ENCODE measurements at places on chromosomes 6 and 20.

DNA sequence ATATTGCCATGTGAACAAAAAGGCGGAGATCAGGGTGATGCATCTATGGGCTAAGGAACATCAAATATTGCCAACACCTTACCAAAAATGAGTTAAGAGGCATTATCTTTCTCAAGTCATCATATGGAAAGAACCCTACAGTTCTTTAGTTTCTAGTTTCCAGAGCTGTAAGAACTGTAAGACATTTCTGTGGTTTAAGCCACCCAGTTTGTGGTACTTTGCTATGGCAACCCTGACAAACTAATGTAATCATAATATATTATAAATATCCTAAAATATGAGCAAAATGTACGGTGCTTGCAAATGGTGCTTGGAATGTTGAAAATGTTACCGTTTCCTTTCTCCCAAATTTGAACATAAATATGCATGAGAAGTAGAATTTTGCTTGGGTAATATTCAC, 349.6 kb downstream of the PHF3 start:
- DNase-seq, result no peak

DNA sequence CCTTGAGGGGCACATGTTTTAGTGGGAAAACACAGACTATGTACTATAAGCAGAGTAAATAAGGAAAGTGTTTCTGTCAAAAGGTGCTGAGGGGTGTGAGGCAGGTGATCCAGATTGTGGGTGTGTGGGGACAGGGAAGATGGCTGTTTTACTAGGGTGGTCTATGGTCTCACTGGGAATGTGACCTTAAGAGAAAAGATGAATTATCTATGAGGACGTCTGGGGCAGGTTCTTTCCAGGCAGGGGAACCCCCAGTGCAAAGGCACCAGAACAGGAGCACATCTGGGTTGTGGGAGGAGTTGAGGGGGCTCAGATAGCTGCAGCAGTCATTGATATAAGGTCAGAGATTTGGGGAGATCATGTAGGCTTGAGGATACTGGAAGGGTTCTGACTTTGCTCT, 18.2 kb upstream of the POLR1H start:
- DNase-seq, result no peak

GRCh38 chr6:69812746-69813427, 16.1 kb upstream of the LMBRD1 start:
- DNase-seq, result no peak

DNA sequence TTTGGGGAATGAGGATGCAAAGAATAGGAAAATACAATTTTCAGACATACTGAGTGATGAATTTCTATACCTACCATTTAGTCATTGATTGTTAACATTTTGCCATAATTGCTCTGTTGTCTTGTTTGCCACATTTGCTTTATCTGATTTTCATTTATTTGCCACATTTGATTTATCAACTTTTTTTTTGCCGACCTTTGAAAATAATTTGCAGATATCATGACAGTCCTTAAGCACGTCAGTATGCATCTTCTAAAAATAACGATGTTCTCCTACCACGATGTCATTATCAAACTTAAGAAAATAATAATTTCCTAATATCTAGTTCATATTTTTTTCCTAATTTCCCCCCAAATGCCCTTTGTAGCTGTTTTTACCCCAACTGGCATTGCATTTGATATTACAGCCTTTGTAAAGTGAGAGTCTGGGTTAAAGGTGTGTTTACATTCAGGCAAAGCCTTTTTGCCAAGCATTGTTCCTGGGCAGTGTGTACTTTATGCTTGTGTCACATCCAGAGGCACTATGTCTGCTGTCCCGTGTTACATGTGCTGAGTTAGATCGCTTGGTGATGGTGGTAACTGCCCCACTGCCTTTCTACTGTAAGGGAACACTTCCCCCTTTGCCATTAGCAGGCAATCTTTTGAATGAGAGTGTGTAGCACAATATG, 26.4 kb downstream of the SEC23B start:
- no peak for DNase-seq

GRCh38 chr6:144248476-144249301, 36.4 kb upstream of the UTRN start:
- no peak for DNase-seq

GRCh38 chr6:110813338-110814101, 1.7 kb downstream of the CDK19 start:
- DNase-seq, result peak; percentile 33

DNA sequence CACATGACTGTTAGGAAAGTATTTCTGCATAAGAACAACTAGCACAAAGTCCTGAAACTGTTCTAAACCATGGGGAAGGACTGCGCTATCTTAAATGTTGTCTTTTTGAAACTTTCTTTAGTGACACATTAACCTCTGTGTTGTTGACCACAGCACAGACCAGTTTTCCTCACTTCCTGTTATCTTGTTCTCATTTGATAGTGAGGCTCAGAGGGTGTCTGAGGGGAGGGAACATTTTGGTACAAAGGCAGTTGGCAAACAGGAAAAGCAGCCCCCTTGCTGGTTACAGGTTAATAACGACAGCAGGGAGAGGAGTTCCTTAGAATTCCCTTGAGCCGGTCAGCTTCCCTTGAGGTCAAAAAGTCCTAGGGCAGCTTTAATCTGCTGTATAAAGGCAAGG, 143.5 kb upstream of the BMP2 start:
- no peak for DNase-seq

DNA sequence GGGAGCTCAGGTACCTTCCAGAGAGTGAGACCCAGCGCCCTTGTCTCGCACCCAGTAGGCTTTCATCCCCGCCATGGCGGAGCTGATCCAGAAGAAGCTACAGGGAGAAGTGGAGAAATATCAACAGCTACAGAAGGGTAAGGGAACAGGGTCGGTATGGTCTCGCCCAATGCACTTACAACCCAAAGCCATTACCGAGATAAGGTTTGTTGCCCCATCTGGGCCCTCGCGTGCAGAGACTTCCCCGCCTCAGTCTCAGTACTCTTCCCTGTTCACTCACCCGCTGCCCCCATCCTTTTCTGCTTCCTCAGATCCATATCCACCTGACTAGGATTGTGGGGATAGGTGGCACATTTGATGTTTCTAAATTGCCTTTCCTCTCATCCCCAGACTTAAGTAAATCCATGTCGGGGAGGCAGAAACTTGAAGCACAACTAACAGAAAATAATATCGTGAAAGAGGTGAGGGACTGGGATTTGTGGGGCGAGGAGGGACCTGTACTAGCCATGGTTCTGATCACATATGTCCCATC, 449 bp downstream of the PFDN6 start:
- no peak for DNase-seq

DNA sequence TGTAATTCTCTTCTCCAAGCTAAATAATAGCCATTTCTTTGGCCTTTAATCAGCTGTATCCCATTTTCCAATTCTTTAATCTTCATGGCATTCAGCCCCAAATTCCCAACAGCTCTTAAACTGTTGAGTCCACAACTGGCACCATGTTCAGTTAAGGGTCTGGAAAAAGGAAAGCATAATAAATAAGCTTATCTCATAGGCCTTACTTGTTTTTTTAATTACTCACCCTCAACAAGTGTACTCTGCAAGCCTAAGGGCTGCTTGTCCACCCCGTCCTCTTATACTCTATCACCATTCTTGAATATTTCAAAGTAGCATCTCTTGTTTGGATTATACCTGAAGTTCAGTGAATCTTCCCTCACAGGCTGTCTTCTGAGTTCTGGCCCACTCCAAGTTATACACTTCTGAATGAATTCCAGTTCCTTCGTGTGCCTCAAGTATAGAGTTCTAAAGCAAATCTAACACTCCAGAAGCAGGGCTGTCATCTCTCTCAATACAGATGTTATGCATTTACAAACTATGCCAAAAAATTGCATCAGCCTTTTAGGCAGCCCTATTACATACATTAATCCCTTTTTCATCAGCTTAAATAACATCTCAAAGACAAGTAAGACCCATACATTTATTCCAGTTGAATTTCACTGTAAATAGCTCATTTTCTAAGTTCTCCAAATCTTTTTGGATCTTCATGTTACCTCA, 98.7 kb downstream of the COL21A1 start:
- DNase-seq, result no peak

GRCh38 chr6:106339334-106340029, 13.9 kb upstream of the ATG5 start:
- no peak for DNase-seq

DNA sequence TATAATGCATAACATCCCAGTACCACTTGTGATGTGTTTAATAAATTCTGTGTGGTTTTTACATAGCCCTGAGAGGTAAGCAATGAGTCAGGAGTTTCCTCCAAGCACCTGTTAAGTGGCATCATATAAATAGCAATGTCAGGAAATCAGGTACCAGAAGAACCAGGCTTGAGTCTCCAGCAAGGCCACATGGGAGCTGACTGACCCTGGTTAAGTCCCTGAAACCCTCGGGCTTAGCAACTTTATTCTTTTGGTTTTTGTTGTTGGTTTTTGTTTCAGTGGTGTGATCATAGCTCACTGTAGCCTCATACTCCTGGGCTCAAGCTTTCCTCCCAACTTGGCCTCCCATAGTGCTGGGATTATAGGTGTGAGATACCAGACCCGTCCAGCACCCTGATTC, 70.0 kb downstream of the PTPRT start:
- no peak for DNase-seq

DNA sequence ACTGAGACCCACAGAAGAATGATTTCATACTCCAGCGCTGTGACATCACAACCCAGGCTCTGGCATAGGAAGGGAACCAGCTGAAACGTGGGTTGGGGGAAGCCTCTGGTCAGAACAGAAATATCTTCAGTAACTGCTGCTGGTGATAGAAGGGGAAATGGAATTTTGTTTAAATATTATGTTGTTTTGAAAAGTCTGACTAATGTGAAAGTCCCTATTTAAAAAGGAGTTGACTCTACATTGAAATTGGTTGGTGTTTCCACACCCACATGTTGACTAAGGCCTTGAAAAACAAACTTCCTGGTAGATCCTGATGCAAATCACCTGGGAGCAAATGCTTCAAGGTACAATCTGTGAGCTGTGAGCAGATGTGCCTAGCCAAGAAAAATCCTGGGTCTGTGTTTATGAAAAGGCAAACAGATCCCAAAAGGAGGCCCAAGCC, 24.5 kb upstream of the TCP11 start:
- no peak for DNase-seq

DNA sequence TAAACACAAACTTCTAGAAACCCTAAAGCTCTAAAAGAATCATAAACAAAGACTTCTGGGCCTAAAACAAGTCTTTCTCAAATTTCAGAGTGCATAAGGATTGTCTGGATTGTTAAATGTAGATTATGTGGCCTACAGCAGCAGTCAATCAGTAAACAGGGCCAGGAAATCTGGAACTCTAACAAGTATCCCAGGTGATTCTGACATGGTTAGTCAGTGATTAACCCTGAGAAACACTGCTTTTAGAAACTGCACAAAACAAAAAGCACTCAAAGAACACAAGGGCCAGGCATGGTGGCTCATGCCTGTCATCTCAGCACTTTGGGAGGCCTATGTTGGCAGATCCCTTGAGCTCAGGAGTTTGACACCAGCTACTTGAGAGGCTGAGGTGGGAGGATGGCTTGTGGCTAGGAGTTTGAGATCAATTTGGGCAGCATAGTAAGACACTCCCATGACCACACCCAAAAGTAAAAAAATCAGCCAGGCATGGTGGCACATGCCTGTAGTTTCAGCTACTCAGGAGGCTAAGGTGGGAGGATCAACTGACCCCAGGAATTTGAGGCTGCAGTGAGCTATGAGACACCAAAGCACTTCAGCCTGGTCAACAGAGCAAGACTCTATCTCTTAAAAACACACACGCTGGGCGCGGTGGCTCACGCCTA, 5.9 kb downstream of the MED20 start:
- no peak for DNase-seq
